ENCODE measurements at places on chromosomes 1 and 21. TPM values are rescaled to one million over a fixed set of nuclear protein-coding genes. Genes with fewer than 3 reads are reported as not detected.

Gene FMO3
- polyA plus RNA-seq = not detected

DNA sequence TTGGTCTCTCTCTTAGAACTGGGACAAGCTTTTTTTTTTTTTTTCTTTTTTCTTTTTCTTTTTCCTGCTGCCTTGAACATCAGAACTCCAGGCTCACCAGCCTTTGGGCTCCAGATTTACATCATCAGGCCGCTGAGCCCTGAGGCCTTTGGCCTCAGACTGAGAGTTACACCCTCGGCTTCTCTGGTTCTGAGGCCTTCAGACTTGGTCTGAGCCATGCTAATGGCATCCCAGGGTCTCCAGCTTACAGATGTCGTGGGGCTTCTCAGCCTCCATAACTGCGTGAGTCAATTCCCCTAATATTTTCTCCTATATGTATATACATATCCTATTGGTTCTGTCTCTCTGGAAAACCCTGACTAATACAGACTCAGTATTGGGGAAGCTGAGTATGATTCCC lies 36.5 kb upstream of the RC3H1 start:
- H3K27ac ChIP-seq = no peak overlapping the region
- no peak for DNase-seq
- no peaks in the 10 kb centered on the region for H3K4me1 ChIP-seq
- no peaks in the 10 kb centered on the region for H3K27me3 ChIP-seq
- H3K4me3 ChIP-seq = no peak overlapping the region
- H3K36me3 ChIP-seq = no peaks in the 10 kb centered on the region

DNA sequence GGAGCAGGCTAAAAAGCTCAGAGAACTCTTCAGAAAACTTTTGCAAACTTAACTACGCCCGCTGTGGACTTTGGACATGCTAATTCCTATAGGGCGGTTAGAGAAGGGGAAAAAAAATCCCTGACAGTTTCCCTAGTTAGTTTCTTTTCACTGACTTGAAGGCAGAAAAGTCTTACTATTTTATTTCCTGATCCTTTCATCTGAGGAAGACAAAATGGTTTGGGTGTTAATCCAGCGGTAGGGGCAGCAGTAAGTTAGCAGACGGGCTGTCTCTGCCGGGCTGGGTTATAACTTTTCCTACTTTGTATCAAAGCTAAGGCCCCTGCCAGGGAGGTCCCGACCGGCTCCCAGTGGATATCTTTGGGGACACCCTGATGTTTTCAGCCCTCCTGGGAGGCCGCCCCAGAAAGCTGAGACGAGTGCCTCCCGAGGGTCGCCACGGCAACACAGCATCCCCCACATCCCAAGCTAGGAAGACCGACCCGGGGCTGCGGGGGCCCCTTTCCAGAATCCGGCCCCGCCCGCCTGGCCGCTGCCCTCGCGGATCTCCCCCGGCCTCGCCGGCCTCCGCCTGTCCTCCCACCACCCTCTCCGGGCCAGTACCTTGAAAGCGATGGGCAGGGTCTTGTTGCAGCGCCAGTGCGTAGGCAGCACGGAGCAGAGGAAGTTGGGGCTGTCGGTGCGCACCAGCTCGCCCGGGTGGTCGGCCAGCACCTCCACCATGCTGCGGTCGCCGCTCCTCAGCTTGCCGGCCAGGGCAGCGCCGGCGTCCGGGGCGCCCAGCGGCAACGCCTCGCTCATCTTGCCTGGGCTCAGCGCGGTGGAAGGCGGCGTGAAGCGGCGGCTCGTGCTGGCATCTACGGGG lies 162.6 kb downstream of the RUNX1 start:
- H3K27me3 ChIP-seq = no peaks in the 10 kb centered on the region
- H3K36me3 ChIP-seq = peaks cover 28% of the 10 kb centered on the region
- peak overlapping the region; percentile 85 for H3K4me3 ChIP-seq
- DNase-seq = no peak

GRCh38 chr1:41404308-41404761 lies 43.1 kb downstream of the FOXO6 start:
- peaks cover 46% of the 10 kb centered on the region for H3K27me3 ChIP-seq
- no peaks in the 10 kb centered on the region for H3K4me1 ChIP-seq
- no peak overlapping the region for H3K4me3 ChIP-seq
- no peak overlapping the region for H3K27ac ChIP-seq
